ENCODE measurements at places on chromosomes 1 and 21.
A peak's percentile ranks its signal among the peaks of the same experiment; 100 is the strongest.

DNA sequence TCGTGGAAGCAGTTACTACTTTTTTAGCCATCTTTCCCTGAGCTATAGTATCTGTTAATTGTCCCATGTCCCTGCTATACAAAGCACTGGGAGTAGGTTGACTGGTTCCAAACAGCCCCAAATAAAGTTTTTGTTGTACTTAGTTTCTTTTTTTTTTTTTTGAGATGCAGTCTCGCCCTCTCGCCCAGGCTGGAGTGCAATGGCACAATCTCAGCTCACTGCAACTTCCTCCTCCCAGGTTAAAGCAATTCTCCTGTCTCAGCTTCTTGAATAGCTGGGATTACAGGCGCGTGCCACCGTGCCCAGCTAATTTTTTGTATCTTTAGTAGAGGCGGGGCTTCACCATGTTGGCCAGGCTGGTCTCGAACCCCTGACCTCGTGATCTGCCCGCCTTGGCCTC, 3.3 kb downstream of the NCSTN start:
- DNase-seq = no peak

- no peak for DNase-seq
These were observed 15.7 kb downstream of the VCAM1 start for GRCh38 chr1:100735244-100735643.

GRCh38 chr1:234746798-234747196, 136.8 kb upstream of the IRF2BP2 start:
- DNase-seq = peak; percentile 76

- DNase-seq = no peak
These were observed 54.9 kb upstream of the DIPK1A start for GRCh38 chr1:93016171-93016570.

GRCh38 chr21:14737922-14738321, 191.8 kb upstream of the SAMSN1 start:
- peak; percentile 26 for DNase-seq

GRCh38 chr1:210239349-210240111, 6.9 kb downstream of the SERTAD4 start:
- no peak for DNase-seq

- DNase-seq = no peak
These were observed 29.3 kb downstream of the IFNGR2 start for GRCh38 chr21:33432496-33432895.

GRCh38 chr1:223207293-223208066, 64.4 kb upstream of the TLR5 start:
- DNase-seq = no peak

Data from epithelial cell of prostate (primary cell).